ENCODE measurements at places on chromosomes 1 and 21.

- no peak for DNase-seq
Measured at GRCh38 chr21:15255763-15256162, 191.0 kb upstream of the NRIP1 start.

- DNase-seq, result no peak
Measured at GRCh38 chr1:167898578-167899222, 15.2 kb downstream of the ADCY10 start.

DNA sequence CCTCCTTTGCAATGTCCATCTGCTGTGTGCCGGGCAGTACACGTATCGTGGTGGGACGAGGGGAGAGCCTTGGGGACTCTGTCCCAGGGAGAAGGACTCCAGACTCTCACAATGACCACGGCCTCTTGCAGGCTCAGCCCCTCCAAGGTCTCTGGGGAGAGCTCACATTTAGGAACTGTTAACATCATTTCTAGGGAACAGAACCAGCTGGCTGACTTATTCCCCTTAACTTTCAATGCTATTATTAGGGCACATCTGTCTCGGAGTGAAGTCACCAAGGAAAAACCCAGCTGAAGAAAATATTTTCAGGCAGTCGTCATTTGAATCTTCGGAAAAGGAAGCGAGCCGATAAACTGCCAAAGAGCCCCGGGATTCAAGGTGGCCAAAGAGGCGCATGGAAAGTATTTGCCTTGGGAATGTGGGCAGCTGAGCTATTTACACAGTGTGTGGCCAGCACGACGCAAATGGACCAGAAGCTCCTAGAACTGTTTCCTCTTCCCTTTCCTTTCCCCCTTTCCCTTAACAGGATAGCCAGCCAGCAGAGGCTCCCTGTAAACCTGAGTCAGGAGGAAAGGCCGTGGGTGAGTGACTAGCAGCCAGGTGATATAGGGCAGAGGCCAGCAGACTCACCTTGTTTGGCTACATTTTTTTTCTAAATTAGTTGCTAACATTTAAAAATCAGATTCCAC is 74.5 kb downstream of the ITPKB start:
- DNase-seq, result no peak

GRCh38 chr1:183178545-183178944 is 7.5 kb upstream of the LAMC2 start:
- no peak for DNase-seq

DNA sequence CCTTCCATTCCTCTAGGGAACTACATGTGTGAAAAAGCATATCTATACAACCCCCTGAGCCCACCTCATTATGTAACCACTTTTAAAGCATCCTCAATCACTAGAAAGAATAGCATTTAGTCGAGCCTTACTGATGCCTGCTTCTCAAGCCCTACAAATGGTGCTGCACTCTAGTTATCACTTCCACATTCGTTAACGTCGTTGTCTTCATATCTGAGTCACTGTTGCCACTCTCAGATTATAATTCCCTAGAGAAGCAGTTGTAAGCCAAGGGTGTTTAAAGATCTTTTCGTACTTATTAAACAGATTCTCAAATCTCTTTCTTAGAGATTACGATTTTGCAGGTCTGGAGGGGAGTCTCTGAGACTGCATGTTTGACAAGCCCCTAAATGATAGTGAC is 16.5 kb downstream of the ATP1B1 start:
- no peak for DNase-seq

- no peak for DNase-seq
Measured at GRCh38 chr1:201882665-201883132, 6.0 kb upstream of the SHISA4 start.

DNA sequence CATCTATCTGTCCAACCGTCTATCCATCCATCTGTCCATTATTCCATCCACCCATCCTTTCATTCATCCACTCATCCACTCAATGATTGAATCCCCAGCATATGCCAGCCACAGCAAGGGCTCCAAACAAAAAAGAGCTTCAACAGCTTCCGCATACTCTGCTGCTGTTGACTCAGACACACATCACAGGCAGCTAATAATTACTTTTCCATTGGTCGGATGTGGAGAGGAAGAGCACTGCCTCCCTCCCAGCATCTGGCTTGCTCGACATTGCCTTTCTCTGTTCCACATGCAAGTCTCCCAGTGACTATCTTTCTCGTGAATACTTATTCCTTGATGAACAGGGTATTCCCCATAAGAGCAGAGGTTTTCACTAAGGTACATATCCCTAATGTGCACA is 176.5 kb downstream of the HIVEP3 start:
- no peak for DNase-seq

- no peak for DNase-seq
Measured at GRCh38 chr1:204583909-204584632, 67.9 kb downstream of the MDM4 start.

DNA sequence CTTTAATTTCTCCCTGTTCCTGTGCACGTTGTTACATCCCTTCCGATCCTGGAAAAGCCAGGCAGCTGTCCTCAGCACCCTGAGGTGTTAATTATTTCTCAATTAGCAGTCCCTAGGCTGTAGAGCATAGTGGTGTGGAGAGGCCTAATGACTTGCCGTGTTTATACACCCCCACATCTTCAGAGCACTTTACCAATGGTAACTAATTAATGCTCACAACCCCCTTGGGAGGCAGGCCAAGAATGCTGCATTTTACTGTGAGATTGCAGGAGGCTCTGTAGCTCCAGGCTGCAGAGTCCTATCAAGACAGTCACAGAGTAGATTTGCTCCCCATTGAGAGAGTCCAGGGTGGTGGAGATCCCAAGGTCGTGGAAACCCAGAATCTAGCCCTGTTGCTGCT is 2.4 kb upstream of the PARS2 start:
- DNase-seq, result no peak

DNA sequence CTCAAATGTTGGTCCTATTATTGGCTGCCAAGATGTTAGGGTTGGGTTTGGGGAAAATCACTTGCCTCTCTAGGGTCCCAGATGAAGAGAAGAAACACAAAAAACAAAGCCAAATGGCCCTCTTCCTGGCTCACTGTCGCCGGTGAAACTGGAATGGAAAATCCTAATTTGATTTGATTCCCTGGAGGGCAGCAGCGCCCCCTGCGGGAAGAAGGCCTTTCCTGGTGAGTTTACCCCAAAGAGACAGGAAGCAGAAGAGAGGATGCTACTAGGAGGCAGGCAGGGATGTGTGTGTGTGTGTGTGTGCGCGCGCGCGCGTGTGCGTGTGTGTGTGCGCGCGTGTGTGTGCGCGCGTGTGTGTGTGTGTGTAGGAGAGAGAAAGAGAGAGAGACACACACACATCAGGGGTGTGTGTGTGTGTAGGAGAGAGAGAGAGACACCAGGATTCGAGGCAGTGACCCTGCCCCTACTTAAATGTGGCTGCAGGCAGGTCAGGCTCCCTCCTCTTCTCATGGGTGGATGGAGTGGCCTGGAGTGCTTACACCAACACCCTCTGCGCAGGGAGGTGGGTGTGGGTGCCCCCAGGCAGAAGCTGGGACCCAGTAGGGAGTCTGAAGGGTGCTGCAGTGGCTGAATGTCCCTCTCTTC is 3.1 kb upstream of the SELENON start:
- peak; percentile 82 for DNase-seq

DNA sequence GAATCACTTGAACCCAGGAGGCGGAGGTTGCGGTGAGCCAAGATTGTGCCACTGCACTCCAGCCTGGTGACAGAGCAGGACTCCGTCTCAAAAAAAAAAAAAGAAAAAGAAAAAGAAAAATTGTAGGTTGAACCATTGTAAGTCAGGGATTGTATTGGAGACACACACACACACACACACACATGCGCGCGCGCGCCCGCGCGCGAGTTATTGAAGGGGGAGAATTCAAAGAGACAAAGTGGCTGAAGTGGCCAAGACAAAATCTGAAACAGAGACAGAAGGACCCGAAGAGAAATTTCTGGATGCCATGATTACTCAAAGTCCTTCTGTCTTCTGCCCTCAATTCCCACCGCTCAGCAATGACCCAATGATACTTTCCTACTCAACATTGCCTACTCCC is 3.7 kb upstream of the KLHDC9 start:
- no peak for DNase-seq

GRCh38 chr21:23694390-23694789 is 1912.9 kb downstream of the MRPL39 start:
- no peak for DNase-seq

- DNase-seq, result no peak
Measured at GRCh38 chr21:38186661-38187270, 70.0 kb upstream of the KCNJ15 start.

Measured in stimulated activated CD4-positive, alpha-beta T cell treated with anti-CD3 and anti-CD28 coated beads, Interleukin-1b, Interleukin-23, amount 100 ng/mL, for 24 hours (primary cell).